ENCODE measurements at places on chromosomes 2 and 18. TPM values are rescaled to one million over a fixed set of nuclear protein-coding genes. Genes with fewer than 3 reads are reported as not detected.

CHST10 gene
- 26.9 TPM for total RNA-seq

STAT4 gene
- total RNA-seq = 2.1 TPM

RNF125 gene
- 1.8 TPM for total RNA-seq

RIT2 gene
- not detected for total RNA-seq

NYAP2 gene
- total RNA-seq = 1.00 TPM

ALPP gene
- 0.27 TPM for total RNA-seq

TUBA4B gene
- total RNA-seq = not detected

GULP1 gene
- total RNA-seq = 26.3 TPM

LRRTM1 gene
- total RNA-seq = 29.1 TPM

ZSWIM2 gene
- total RNA-seq = not detected

MLPH gene
- total RNA-seq = 14.8 TPM

MGAT4A gene
- 60.0 TPM for total RNA-seq

RAB6D gene
- 0.56 TPM for total RNA-seq

RESP18 gene
- not detected for total RNA-seq

SMYD5 gene
- total RNA-seq = 19.1 TPM

MGAT5 gene
- 37.2 TPM for total RNA-seq

SERPINB11 gene
- total RNA-seq = 1.4 TPM

C2orf66 gene
- 0.29 TPM for total RNA-seq

EN1 gene
- total RNA-seq = 0.57 TPM

MOGAT1 gene
- total RNA-seq = 0.45 TPM

AQP4 gene
- total RNA-seq = 1.6 TPM

ANKRD30BL gene
- total RNA-seq = not detected

COL6A3 gene
- total RNA-seq = 4.7 TPM

SCG2 gene
- total RNA-seq = 75.1 TPM
